Right atrium auricular region (tissue), 2 donors: ENCODE measurements at places on chromosomes 16 and 17.

DNA sequence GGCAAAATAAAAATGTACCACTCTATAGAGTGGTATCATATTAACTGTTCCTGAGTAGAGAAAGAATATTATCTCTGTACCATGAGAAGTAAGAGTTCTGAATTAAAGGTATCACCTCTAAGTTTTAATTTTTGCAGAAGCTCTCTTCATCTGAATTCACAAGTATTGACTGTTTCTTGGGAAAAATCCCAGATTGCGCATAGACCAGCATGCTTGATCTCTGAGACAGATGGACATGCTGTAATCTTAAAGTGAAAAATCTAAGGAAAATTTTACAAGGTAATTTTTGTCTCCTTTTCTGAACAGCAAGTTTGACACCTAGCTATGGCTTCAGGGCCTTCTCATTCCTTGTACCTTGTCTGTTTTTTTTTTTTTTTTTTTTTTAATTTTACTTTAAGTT is 1050.7 kb upstream of the RBFOX1 start:
- no peaks in the 10 kb centered on the region for H3K36me3 ChIP-seq
- H3K4me1 ChIP-seq, result no peaks in the 10 kb centered on the region
- DNase-seq, result no peak
- H3K27ac ChIP-seq, result no peak overlapping the region

- no peak for DNase-seq
- no peak overlapping the region for H3K4me3 ChIP-seq
- H3K27me3 ChIP-seq, result no peaks in the 10 kb centered on the region
- no peaks in the 10 kb centered on the region for H3K4me1 ChIP-seq
- no peak overlapping the region for H3K27ac ChIP-seq
Measured at GRCh38 chr16:64321066-64321465, 800.8 kb downstream of the CDH11 start.

DNA sequence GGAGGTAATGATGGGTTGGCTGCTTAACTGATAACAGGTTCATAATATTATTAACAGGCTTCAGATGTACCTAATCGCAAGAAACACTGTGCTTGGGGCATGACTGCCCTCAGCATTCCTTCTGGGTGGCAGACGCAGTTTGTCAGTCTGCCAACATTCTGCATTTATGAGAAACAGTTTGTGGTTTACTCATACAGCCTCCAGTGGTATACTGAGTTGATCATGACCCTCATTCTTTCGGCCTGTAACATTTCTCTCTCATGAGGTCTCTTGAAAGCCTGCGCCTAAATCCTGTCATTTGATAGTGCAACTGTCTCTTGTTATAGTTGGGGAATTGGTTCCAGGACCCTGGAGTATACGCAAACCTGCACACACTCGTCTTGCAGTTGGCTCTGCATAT is 4.9 kb upstream of the RUSF1 start:
- H3K4me1 ChIP-seq, result no peaks in the 10 kb centered on the region
- H3K4me3 ChIP-seq, result no peak overlapping the region
- H3K27ac ChIP-seq, result no peak overlapping the region
- no peak for DNase-seq

DNA sequence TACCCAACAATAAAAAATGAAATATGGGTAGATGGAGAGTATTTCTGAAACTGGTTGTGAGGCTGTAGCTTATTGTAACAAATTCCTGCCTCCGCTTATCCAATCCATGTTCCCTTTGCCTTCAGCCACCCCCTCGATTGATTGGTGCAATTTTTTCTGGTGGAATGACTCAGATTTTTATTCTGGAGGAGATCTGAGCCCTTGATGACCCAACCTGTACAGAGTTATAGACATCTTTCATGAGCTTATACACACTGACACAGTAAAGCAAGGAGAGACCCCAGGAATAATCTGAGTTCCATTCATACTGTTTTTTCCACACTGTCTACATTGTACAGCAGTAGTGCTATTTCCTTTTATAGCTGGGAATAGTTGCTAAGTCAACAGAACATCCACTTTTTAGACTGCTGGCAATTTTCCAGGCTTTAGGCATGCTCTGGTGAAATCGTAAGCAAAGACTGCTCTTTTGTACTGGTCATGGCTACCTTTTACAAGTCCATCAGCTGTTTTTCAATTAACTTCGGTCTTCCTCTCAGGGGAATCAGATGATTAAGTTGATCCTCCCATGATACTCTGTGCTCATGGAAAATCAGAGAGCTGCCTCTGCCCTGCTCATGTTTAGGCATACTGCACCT is 30.1 kb downstream of the CCL4 start:
- no peak for DNase-seq
- H3K27me3 ChIP-seq, result no peaks in the 10 kb centered on the region
- H3K4me1 ChIP-seq, result no peaks in the 10 kb centered on the region
- H3K27ac ChIP-seq, result no peak overlapping the region
- no peaks in the 10 kb centered on the region for H3K36me3 ChIP-seq

DNA sequence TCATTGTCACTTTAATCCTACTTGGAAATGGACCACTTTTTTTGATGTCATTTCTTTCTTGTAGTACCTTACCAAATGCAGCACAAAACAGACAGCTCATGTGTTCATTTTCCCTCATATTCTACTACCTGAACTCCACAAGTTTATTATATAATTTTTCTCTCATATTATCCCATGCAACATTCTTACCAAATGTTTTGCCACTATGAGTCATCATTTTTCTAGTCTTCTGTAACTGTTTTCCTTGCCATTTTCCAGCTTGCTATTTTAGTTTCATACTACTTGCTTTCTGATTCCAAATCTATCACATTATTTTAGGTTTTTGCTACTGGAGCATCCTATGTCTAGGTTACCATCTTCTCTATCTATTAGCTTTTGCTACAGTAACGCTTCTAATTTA is 332.7 kb downstream of the ZFHX3 start:
- H3K27ac ChIP-seq, result no peak overlapping the region
- DNase-seq, result no peak
- no peaks in the 10 kb centered on the region for H3K36me3 ChIP-seq
- no peaks in the 10 kb centered on the region for H3K27me3 ChIP-seq
- H3K4me3 ChIP-seq, result no peak overlapping the region
- no peaks in the 10 kb centered on the region for H3K4me1 ChIP-seq

DNA sequence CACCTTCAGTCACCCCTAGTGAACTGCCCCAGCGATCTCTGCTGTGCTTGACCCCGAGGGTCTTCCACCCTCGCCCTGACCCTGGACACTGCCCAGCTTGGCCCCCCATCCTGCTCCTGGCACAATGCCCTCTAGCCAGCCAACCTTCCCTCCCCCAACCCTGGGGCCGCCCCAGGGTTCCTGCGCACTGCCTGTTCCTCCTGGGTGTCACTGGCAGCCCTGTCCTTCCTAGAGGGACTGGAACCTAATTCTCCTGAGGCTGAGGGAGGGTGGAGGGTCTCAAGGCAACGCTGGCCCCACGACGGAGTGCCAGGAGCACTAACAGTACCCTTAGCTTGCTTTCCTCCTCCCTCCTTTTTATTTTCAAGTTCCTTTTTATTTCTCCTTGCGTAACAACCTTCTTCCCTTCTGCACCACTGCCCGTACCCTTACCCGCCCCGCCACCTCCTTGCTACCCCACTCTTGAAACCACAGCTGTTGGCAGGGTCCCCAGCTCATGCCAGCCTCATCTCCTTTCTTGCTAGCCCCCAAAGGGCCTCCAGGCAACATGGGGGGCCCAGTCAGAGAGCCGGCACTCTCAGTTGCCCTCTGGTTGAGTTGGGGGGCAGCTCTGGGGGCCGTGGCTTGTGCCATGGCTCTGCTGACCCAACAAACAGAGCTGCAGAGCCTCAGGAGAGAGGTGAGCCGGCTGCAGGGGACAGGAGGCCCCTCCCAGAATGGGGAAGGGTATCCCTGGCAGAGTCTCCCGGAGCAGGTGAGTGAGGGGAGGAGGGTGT is at the start of gene TNFSF13:
Gene TNFSF13 (plus strand): TSS at position 207 of the 776 bp plus-strand sequence. CDS start 290 bp downstream, at position 497.
- peak within 1 kb of the TSS; percentile 86 for H3K27ac ChIP-seq
- DNase-seq, result no peak
- peaks cover 7% of the 10 kb centered on the region for H3K36me3 ChIP-seq
- no peaks in the 10 kb centered on the region for H3K27me3 ChIP-seq

- peaks cover 38% of the 10 kb centered on the region for H3K4me1 ChIP-seq
- no peaks in the 10 kb centered on the region for H3K27me3 ChIP-seq
- H3K27ac ChIP-seq, result no peak overlapping the region
- H3K36me3 ChIP-seq, result peaks cover 2% of the 10 kb centered on the region
- DNase-seq, result no peak
Measured at GRCh38 chr17:77085926-77086432, 54.8 kb upstream of the SEC14L1 start.

- H3K27me3 ChIP-seq, result no peaks in the 10 kb centered on the region
- no peak for DNase-seq
- H3K4me3 ChIP-seq, result no peak overlapping the region
- H3K27ac ChIP-seq, result no peak overlapping the region
- no peaks in the 10 kb centered on the region for H3K36me3 ChIP-seq
Measured at GRCh38 chr17:66841328-66841727, 6.4 kb downstream of the CACNG5 start.

DNA sequence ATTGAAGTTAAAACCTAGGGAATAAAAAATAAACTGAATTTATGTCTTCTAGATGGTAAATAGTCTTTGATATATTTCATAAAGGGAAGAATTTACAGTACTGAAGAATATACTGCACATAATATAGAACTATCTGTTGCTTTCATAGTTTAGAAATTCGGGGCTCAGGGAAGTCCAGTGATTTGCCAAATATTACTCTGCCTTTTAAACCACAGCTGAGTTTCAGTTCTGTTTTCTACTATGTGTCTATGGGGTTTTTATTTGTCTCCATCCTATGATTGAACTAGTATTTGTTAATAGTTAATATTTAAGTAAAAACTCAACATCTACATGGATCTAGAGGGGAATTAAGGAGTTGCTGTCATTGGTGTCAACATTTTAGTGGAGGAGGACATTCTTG is 715.0 kb upstream of the CDH8 start:
- H3K4me3 ChIP-seq, result no peak overlapping the region
- no peaks in the 10 kb centered on the region for H3K36me3 ChIP-seq
- no peaks in the 10 kb centered on the region for H3K27me3 ChIP-seq

DNA sequence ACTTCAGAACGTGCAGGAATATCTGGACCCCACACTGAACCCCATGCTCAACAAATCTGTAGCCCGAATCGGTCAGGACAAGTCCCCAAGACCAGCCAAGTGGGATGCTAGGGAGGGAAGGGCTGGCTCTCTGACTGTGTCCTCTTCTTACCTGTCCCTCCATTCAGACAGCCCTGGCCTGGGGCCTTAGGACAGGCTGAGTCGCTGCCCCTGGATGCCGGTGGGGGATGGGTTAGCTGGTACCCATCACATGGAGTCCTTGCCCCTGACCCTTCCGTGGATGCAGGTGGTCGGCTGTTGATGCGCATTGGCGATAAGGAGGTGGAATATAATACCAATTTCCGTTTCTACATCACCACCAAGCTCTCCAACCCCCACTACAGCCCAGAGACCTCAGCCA is 16.0 kb upstream of the KDM6B start:
- H3K27me3 ChIP-seq, result no peaks in the 10 kb centered on the region
- no peaks in the 10 kb centered on the region for H3K36me3 ChIP-seq
- no peak for DNase-seq
- no peaks in the 10 kb centered on the region for H3K4me1 ChIP-seq
- H3K4me3 ChIP-seq, result no peak overlapping the region
- H3K27ac ChIP-seq, result no peak overlapping the region

- no peak overlapping the region for H3K4me3 ChIP-seq
- no peak for DNase-seq
- H3K27ac ChIP-seq, result no peak overlapping the region
Measured at GRCh38 chr16:66890799-66891198, 10.5 kb downstream of the PDP2 start.

DNA sequence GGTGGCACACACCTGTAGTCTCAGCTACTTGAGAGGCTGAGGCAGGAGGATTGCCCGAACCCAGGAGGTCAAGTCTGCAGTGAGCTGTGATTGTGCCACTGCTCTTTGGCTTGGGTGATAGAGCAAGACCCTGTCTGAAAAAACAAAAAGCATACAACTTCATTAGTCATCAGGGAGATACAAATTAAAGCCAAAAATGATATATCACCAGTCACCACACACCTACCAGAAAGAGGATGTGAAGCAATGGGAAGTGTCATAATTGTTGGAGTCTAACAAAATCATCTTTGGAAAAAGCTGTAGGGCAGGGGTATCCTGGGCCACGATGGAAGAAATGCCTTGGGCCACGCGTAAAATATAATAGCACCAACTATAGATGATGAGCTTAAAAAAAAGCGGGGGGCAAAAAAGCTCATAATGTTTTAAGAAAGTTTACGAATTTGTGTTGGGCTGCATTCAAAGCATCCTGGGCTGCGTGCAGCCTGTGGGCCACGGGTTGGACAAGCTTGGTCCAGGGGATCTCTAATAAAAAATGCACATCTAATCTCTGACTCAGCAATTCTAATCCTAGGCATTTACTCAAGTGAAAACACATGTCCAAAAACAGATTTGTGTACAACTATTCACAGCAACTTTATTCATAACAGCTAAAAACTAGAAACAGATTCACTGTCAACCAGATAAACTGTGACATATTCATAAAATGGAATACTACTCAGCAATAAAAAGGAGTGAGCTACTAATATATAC is 65.9 kb downstream of the HIC1 start:
- no peaks in the 10 kb centered on the region for H3K27me3 ChIP-seq
- H3K27ac ChIP-seq, result no peak overlapping the region

DNA sequence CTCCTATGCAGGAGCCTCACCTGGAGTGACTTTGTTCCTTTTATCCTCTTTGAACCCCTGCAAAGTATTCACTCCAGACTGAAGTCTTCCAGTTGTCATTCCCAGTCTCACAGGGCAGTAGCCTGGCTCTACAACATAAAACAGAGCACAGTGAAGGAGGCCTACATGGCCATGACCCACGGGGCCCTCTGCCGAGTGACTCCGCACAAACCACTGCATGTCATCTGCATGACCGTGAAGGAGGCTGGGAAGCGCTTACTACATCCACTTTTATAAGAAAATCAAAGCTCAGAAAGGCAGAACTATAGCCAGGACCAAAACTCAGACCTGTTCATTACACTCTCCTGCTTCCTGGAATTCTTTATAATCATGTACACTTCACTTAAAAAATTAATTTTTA is 42.5 kb downstream of the BRD7 start:
- no peaks in the 10 kb centered on the region for H3K4me1 ChIP-seq
- H3K4me3 ChIP-seq, result no peak overlapping the region
- no peak for DNase-seq

DNA sequence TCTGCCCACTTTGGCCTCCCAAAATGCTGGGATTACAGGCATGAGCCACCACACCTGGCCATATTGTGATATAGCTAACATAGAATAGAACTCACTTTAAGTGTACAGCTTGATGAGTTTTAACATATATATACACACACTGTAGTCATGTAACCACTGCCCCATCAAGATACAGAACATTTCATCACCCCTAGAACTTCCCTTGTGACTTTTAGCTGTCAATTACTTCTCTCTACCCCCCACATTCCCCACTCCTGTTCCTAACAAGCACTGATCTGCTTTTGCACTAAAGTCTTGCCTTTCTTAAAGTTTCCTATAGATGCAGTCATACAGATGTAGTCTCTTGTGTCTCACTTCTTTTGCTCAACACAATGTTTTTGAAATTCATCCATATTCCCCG is 93.1 kb downstream of the PITPNC1 start:
- no peaks in the 10 kb centered on the region for H3K27me3 ChIP-seq
- H3K4me1 ChIP-seq, result no peaks in the 10 kb centered on the region
- no peak overlapping the region for H3K4me3 ChIP-seq
- H3K36me3 ChIP-seq, result no peaks in the 10 kb centered on the region

- H3K36me3 ChIP-seq, result no peaks in the 10 kb centered on the region
- DNase-seq, result no peak
- H3K4me3 ChIP-seq, result no peak overlapping the region
- H3K27me3 ChIP-seq, result no peaks in the 10 kb centered on the region
- H3K4me1 ChIP-seq, result no peaks in the 10 kb centered on the region
Measured at GRCh38 chr16:86878236-86879080, 300.1 kb downstream of the FOXL1 start.
